ENCODE measurements at places on chromosomes 11 and 22. TPM values are rescaled to one million over a fixed set of nuclear protein-coding genes. Genes with fewer than 3 reads are reported as not detected.

CST6 gene
- 84.2 TPM for total RNA-seq

GRCh38 chr11:116984589-116984988, 113.6 kb downstream of the SIK3 start:
- DNase-seq, result peak; percentile 92
- peak overlapping the region; percentile 86 for H3K27ac ChIP-seq
- H3K4me3 ChIP-seq, result no peak overlapping the region
- peaks cover 46% of the 10 kb centered on the region for H3K4me1 ChIP-seq

- no peaks in the 10 kb centered on the region for H3K4me1 ChIP-seq
- DNase-seq, result no peak
- H3K27ac ChIP-seq, result no peak overlapping the region
- H3K27me3 ChIP-seq, result no peaks in the 10 kb centered on the region
- no peak overlapping the region for H3K4me3 ChIP-seq
These were observed 590.0 kb downstream of the BRD1 start for GRCh38 chr22:49237703-49238102.

PNPLA3 gene
- 0.29 TPM for total RNA-seq

- H3K36me3 ChIP-seq, result no peaks in the 10 kb centered on the region
- no peak overlapping the region for H3K4me3 ChIP-seq
- no peak for DNase-seq
- peaks cover 86% of the 10 kb centered on the region for H3K27me3 ChIP-seq
- H3K4me1 ChIP-seq, result no peaks in the 10 kb centered on the region
These were observed 265.8 kb downstream of the BUD13 start for GRCh38 chr11:116507016-116507415.

Measured in PC-3 (cell line).